ENCODE measurements at places on chromosomes 1 and 21. TPM values are rescaled to one million over a fixed set of nuclear protein-coding genes. Genes with fewer than 3 reads are reported as not detected.

The CA6 gene
- not detected for total RNA-seq

The S100A3 gene
- total RNA-seq, result 2.1 TPM

The KIF21B gene
- total RNA-seq, result 4.4 TPM

The RNU1-3 gene
- under 0.01 TPM for total RNA-seq

The RHD gene
- total RNA-seq, result not detected

The LCE1D gene
- not detected for total RNA-seq

The CDK18 gene
- 19.7 TPM for total RNA-seq

The HES3 gene
- not detected for total RNA-seq

The WNT3A gene
- under 0.01 TPM for total RNA-seq

The GPATCH4 gene
- total RNA-seq, result 31.4 TPM

The KCNH1 gene
- total RNA-seq, result not detected

The CD1B gene
- total RNA-seq, result not detected

The NR1I3 gene
- total RNA-seq, result not detected

The MFAP2 gene
- total RNA-seq, result 17.6 TPM

The FAM151A gene
- total RNA-seq, result not detected

The NOL9 gene
- total RNA-seq, result 24.6 TPM

The PRRX1 gene
- total RNA-seq, result not detected

The KAZN gene
- total RNA-seq, result 27.1 TPM

The PLA2G2C gene
- not detected for total RNA-seq

The CD55 gene
- total RNA-seq, result 70.8 TPM

The TSPAN1 gene
- total RNA-seq, result 28.4 TPM

The SLC44A3 gene
- total RNA-seq, result 2.7 TPM

The PROX1 gene
- 0.34 TPM for total RNA-seq

The RGS5 gene
- total RNA-seq, result 5.1 TPM

The SLC30A7 gene
- 37.6 TPM for total RNA-seq
